GM12891 (cell line): ENCODE measurements at places on chromosomes 2 and 18.

GRCh38 chr18:49241852-49242251 is 218.6 kb downstream of the DYM start:
- DNase-seq = no peak

GRCh38 chr2:219430633-219431615 is 3.7 kb upstream of the SPEG start:
- DNase-seq = no peak

- no peak for DNase-seq
Measured at GRCh38 chr2:38092196-38092902, 16.4 kb upstream of the CYP1B1 start.

- no peak for DNase-seq
Measured at GRCh38 chr2:37349231-37349860, 4.9 kb downstream of the QPCT start.

- DNase-seq = no peak
Measured at GRCh38 chr2:216447293-216447692, 35.0 kb downstream of the SMARCAL1 start.

DNA sequence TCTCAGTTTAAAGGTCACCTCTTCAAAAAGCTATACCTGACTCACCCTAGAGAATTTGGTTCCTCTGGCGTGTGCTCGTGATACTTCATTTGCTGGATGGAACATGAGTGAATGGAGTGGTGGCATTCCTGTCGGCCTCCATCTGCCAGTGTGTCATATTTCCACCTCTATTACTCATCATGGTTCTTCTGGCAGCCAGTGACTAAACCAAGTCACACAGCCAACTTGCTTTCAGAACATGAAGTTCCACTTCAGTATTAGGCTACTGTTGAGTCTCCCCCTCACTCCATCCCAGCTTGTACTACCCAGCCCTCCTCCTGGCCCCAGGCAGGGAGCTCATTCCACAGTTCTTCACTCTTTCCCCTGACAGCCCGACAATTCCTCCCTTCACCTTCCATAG is 169.8 kb downstream of the MREG start:
- DNase-seq = no peak

GRCh38 chr2:6443061-6443823 is 422.5 kb downstream of the CMPK2 start:
- no peak for DNase-seq

DNA sequence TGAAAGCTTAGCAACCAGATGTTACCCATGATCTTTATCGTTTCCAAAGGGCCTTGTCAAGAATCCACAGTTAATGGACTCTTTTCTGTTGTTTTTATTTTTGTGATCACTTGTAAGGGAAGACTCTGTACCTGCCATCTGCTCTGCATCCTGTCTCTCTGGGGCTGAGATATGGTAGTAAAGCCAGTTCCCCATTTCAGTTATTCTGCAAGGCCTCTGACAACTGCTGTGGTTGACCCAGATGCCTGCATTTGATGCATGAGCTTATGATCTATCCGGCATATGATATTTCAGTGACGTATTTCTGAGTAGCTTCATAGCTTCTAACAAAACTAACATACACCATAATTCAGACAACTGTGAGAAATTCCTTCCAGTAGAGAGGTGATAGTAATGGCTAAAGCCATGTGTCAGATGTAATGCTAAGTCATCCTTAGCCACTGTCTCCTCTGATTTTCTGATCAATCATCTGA is 105.1 kb downstream of the TPO start:
- no peak for DNase-seq

DNA sequence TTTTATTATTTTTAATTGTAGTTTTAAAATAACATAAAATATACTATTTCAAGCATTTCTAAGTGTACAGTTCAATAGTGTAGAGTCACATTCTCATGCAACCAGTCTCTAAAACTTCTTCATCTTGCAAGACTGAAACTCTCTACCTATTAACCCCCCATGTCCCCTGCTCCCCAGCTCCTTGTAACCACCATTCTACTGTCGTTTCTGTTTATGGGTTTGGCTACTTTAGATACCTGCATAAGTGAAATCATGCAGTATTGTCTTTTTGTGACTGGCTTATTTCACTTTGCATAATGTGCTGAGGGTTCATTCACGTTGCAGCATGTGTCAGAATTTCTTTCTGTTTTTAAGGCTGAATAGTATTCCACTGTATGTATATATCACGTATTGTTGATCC is 139.4 kb downstream of the SMAD7 start:
- no peak for DNase-seq

GRCh38 chr18:76757335-76757734 is 65.0 kb upstream of the ZNF236 start:
- no peak for DNase-seq

DNA sequence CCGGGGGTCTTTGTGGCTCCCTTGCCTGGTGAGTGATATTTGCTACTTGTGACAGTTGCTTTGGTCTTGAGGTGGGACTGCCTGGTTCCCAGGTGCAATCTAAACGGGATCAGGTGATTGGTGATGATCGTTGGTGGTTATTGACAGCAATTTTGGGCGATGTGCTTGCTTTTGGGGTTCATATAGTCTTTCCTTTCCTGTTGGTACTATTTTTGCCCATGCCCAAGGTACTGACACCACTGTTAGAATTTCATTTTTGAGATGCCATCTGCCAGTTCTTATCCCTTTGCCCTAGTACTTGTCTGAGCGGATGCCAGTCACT is 573 bp downstream of the WDR7 start:
- no peak for DNase-seq

DNA sequence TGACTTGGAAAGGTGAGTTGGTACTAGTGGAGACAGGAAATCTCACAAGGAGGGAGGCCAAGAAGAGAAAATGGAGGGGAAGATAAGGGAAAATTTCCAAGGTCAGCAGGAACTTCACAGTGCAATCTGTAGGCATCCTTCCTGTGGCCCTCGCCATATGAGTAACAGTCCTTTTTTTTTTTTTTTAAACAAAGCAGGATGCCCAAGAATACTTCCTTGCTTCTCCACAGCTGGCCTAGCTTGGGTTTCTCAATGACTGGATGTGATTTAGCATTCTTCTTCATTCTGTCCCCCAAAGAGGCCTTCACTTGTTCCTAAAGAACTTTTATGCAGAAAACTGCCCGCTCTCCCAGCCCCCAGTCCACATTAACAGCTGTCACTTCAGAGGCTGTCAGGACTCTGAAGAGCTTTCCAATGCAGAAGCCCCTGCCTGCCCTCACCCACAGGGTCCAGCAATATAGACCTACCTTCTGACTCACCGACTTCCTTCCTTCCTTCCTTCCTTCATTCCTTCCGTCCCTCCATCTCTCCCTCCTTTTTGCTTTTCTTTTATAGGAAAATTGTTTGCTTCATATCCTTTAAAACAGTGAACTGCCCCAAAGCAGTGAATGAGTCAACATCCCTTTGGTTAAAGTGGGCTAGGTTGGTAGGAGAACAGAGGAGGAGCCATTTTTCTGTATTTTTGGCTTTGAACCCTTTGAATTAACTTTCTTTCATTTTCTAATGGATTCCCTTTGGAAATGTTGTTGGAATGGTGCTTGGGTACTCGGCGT is 172.0 kb downstream of the MGAT5 start:
- DNase-seq = no peak

DNA sequence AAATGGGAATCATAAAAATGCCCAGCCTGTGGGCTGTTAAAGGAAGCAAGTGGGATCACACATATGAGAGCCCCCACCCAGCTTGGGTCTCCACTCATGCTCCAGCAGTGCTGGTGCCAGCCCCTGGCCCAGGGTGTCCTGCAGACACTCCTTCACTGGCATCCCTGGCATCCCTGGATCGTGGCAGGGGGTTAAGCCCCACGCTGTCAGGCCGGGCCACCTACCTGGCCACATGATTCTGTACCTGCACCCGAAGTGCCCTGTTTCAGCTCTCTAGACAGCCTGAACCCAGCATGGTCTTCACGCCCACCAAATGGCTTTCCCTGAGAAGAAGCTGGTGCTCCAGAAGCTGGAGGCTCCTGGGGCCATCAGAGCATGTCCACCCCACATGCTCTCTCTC is 137.4 kb downstream of the INHBB start:
- DNase-seq = no peak

DNA sequence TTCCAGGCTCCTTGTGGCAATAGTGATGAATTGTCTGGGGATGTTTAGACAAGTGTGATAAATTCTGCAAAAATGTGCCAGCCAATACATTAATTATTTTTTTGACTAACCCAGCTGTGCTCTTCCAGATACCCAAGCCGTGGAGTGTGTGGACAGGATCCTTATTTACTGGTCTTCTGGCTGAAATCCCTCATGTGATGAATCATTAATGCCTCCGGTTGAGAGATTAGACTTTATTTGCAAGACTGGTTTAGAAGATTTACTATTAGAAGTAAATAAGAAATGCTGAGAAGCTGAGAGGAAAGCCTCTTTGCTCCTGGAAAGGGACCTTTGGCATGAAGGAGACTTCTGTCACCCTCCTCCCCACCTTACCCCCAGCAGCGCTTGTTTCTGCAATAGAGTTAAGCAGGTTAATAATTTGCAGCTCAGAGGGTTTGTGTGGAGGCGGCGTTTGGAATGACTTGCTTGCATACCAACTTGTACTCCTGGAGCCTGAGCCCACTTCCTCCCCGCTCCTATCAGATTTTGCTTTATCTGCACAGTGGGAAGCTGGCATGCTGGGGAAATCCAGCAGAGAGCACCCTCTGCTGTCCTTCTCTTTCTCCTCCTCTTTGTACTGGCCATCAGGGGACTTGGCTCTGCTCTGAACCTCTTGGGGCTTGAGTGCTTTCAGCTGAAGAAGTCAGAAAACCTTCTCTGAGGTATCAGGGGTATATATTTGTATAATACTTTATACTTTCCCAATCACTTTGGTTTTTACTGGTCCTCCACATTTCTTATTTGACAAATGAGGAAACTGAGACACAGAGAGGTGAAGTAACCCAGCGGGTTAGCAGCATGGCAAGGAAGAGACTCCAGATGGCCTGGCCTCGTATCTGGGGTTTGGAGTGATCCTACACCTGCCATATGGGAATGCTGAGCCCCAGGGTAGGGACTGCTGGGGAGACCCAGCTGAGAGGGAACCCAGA is 16.3 kb downstream of the SLC3A1 start:
- no peak for DNase-seq

- DNase-seq = no peak
Measured at GRCh38 chr18:25189391-25190185, 162.4 kb downstream of the ZNF521 start.

DNA sequence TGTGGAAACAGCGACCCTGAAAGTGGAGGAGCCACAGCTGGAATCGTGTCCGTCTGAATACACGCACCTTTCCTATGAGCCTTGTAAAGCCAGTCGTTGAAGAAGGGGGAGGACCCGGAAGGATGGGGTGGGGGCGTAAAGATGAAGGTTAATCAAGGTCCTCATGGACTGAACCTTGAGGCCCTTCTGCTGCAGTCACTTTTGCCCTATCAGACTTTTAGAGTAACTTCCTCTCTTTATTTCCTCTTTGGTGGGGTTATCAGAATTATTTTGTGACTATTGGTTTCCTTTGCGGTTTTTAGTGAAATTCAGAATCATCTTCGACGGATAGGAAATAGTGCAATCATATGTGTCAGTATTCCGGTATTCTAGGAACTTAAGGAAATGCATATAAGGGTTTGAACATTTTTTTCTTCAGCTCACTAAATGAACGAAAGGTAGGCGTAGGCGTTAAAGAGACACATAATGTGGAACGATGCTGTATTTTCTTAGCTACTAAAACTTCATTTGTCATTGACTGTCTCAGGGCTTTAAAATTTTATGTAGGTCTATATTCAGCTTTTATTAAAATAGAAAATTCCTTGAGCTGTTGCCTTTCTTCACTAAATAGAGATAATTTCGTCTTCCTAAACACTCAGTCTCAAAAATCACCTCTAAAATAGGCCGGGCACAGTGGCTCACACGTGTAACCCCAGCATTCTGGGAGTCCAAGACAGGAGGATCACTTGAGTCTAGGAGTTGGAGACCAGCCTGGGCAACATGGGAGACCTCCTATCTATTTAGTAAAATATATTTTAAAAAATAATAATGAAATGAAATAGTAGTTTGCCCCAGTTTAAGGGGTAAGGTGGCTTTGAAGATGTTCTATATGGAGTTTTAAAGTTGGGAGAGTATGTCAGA is 1.4 kb upstream of the YES1 start:
- no peak for DNase-seq

DNA sequence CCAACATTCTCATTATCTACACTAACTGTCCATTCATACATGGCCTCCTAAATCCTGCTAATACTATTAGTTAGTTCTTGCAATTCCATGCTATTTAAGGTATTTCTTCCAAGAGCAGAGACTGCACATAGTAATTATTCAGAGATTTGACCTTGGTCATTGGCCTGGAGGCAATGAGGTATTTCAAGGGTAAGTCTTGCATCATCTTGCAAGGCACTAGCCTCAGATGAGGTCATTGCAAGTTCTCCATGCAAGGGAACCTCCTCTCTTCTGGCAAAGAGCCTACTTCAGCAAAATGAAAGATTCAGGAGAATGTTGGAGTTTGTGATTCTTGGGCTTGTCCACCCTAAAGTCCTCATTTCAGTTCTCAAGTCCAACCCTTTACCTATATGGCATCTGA is 48.5 kb upstream of the IKZF2 start:
- no peak for DNase-seq

DNA sequence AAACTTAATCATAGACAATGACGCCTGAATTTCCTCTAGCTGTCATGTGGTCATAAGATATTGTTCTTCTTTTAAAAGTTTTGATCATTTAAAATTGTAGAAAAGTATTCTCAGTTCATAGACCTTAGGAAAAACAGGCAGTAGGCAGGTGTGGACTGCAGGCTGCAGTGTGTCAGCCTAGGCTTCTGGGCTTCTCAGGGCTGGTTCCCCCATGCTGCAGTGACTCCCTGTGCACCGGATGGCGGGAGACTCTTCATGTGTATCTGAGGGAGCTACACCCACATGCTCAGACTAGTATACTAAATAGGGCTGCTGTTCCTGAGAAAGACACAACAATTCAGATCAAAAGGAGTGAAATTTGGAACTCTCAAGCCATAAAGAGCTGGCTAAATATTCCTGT is 72.4 kb downstream of the PXDN start:
- no peak for DNase-seq

- DNase-seq = no peak
Measured at GRCh38 chr2:128589681-128590080, 271.0 kb upstream of the HS6ST1 start.

DNA sequence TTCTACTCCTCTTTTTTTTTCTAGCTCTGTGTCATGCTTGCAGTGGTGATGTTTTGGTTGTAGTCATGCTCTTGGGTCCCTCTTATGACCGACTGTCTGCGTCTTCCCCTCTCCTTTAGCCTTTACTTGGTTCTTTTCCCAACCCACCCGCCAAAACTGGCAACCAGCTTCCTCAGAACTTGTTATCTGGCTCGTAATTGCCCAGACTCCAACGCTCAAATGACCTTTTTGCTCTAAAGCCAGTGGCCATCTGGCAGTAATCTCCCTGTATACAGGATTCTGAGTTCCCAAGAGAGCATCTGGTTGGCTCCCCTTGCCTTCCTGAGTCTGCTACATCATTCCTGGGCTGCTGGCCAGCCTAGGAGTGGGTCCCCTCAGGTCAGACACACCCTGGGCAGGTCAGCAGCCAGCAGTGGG is 147.2 kb downstream of the MGAT5 start:
- no peak for DNase-seq

- no peak for DNase-seq
Measured at GRCh38 chr18:10297086-10297485, 157.3 kb upstream of the APCDD1 start.

GRCh38 chr2:20213651-20214565 is 11.0 kb downstream of the SDC1 start:
- DNase-seq = no peak

GRCh38 chr2:29698216-29698615 is 223.2 kb downstream of the ALK start:
- DNase-seq = no peak
